NCI-H510A (cell line): ENCODE measurements at places on chromosomes 4 and X.

DNA sequence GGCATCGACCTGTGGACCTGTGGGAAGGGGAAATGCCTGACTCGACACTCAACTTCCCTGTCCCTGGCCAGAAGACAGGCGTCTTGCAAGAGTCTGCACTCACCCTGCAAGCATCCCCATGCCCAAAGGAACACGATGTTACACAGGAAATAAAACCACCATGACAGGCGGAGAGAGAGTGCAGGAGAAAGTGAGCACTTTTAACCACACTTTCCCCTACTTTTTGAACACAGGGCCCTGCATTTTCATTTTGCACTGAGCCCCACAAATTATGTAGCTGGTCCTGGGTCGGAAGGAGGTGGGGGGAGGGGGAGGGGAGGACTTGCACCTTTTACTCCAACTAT, 13.8 kb upstream of the MAN2B2 start:
- no peak for DNase-seq

- no peak for DNase-seq
These were observed 63.8 kb downstream of the SRPX start for GRCh38 chrX:38156838-38157237.

DNA sequence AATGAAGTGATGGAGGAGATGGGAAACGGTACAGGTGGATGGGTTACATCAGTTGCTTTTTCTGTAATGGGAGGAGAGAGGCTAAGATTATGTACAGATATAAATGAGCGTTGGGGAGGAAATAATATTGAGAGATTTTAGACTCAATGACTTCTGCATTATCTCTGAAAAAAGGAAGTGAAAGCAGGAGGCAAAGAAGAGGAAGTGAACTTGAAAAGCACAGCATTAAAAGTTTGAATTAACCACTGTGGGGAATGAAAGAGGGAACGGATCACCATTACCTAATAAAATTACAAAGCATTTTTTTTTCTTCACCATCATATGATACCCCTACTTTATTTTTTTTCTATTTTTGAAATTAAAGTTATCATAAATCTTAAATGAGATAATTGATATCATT, 1025.5 kb downstream of the RPA4 start:
- no peak for DNase-seq

DNA sequence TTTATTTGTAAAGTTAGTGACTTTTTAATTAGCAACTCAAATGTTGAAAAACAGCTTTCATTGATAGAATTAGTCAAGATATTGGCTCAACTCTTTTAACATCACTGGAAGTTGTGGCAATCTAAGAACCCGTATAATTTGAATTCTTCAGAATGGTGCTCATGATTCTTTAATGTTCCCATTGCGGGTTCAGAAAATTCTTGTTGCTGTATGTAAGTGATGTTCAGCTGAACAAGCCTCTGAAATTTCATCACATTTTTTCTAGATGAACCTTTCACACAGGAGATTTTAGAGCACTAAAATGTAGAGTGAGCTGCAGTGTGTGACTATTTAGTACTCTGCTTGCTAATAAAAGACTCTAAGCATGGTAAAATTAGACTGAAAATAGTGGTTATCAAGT, 1317.7 kb downstream of the FSTL5 start:
- DNase-seq: no peak

DNA sequence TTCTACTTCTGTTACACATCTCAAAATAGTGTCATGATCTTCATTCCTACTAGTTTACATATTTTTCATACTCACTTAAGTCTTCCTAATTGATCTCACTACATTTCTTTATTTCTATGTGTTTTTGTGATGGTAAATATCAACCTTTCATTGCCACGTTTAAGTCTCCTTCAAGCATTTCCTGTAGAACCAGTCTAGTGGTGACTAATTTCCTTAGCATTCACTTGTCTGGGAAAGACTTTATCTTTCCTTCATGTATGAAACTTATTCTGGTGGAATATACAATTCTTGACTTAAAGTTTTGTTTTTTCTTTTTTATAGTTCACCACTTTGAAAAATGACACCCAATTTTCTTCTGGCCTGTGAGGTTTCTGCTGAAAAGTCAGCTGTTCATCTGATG, 181.4 kb upstream of the NEIL3 start:
- DNase-seq: no peak

DNA sequence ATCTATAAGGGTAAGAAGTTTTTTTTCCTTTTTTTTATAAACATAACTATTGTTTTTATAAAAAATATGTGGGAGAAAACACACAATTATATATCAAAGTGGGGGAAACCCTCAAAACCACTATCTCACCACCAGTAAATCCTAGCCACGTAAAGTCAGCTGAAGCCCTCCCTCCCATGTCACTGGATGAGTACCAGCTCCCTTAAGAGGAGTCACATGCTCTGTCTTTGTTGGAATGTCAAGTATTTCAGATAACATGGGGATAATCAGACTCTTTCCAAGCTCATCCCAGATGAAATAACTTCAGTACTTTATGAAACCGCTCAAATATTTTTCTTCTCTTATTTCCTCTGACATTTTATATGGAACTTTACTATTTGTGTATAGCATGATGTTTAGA, 2.4 kb downstream of the MYOZ2 start:
- DNase-seq: no peak

GRCh38 chr4:163697121-163697520, 202.6 kb downstream of the TMA16 start:
- no peak for DNase-seq

GRCh38 chr4:76879731-76880364, 18.1 kb downstream of the SOWAHB start:
- DNase-seq: no peak

GRCh38 chrX:16838202-16839066, 31.7 kb downstream of the RBBP7 start:
- no peak for DNase-seq

- DNase-seq: no peak
These were observed 207.3 kb downstream of the ANKRD50 start for GRCh38 chr4:124505211-124505610.

DNA sequence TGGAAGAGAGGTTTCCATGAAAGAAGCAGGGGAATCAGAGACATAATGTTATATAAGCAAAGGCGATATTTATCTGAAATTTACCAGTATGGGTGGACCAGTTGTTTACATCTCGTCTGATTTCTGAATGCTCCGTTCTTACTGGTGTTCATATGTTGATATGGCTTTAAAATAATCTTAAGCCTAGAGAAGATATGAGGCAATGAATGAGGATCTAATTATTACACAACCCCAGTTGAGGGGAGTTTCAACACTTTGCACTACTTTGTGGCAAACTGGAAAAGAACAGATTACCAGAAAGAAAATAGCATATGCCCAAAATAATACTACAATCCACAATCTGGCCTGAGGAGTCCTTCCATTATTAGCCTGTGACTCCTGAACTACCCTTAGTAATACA, 263.3 kb upstream of the MAGEB2 start:
- DNase-seq: no peak

DNA sequence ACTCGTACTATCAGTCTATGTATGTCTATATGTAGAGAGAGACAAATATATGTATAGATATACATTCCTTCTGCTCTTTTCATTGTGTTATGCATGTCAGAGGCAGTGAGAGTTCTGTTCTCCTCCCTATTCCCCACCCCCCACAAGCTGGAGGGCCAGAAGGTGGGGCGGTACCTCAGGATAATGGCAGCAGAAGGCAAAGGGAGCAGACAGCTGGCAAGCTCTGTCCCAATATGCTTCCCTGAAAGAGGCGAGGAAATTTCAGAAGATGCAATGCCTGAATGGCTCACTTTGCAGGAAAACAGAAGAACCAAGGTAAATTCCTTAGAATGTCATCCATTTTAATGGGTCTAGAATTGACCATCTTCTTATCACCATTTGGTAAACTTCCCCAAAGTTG, 114.4 kb downstream of the NAA11 start:
- no peak for DNase-seq

- no peak for DNase-seq
These were observed 51.4 kb upstream of the HHIP start for GRCh38 chr4:144594471-144594986.

GRCh38 chr4:53800741-53801140, 209.5 kb upstream of the LNX1 start:
- DNase-seq: no peak

DNA sequence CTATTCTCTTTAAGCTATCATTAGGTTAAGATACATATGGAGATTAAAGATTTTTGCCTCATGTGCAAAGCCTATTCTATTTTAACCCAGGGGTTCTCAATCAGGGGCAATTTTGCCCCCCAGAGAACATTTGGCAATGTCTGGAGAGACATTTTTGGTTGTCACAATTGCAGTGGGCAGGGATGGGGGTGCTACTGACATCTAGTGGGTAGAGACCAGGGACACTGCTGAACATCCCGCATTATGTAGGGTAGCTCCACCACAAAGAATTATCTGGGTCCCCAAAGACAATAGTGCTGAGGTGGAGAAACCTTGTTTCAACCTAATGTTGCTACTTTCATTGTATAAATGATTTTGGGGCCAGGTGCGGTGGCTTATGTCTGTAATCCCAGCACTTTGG, 13.2 kb upstream of the CA5B start:
- no peak for DNase-seq

GRCh38 chrX:123450222-123450621, 266.1 kb downstream of the GRIA3 start:
- DNase-seq: no peak

- peak; percentile 9 for DNase-seq
These were observed 755 bp downstream of the KLHL8 start for GRCh38 chr4:87219632-87220093.

- DNase-seq: peak; percentile 42
These were observed at the start of gene PRKX for GRCh38 chrX:3713225-3713936. TSS of gene PRKX (minus strand) at chrX:3713649. CDS start at chrX:3713253, 396 bp downstream.

- no peak for DNase-seq
These were observed 169.4 kb upstream of the TEX13C start for GRCh38 chrX:125150231-125150630.

GRCh38 chr4:126328914-126329313, 1014.2 kb downstream of the FAT4 start:
- no peak for DNase-seq

DNA sequence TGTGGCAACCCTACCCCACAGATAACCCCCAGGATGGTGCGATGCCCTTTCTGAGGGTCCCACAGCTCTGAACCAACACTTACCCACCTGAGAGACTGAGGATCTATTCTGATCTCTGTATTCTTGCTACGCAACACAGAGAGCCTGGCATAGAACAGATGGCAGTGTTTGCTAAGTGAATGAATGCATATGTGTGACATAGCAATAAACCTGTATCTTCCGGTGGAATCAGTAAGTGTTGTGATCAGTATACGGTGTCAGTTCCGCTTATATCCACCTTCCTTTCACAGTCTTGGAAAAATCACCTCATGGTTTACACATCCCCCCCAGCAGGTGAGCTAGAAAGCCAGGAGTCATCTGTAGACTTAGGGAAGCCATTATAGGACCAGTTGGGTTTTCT, 5.9 kb upstream of the HSD17B10 start:
- DNase-seq: peak; percentile 38

DNA sequence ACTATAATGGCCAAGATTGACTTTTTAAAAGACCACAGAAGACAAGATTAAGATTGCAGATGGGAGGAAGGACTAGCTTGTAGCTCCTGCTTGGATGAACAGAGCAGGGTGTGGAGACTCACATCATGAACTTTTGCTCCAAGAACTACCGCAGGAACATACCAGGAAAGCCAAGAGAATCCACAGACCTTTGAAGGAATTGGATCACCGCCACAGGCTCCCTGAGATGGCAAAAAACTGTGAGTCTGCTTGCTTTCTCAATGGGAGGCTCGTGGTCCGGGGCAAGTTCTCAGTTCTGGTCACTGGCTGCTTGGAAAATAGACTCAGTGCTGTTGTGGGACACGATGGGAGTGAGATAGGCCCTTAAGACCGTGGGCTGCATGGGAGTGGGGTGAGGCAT, 276.6 kb downstream of the CCSER1 start:
- DNase-seq: no peak

DNA sequence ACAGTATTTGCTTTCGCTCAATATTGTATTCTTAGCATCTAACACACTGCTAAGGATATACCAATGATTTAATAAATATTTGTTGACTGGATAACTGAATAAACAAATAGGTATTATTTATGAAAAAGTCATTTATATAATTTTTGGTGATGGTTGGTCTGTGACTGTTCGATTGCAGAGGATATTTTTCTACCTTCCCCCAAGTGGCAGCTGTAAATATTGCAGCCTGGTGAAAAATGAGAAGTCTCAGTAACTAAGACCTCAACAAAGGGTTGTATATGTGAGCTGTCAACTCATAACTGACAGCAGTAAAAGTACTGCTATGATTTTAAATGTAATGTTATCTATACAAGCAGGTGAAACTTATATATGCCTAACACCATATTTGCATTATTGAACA, 36.0 kb downstream of the HTR2C start:
- DNase-seq: no peak

DNA sequence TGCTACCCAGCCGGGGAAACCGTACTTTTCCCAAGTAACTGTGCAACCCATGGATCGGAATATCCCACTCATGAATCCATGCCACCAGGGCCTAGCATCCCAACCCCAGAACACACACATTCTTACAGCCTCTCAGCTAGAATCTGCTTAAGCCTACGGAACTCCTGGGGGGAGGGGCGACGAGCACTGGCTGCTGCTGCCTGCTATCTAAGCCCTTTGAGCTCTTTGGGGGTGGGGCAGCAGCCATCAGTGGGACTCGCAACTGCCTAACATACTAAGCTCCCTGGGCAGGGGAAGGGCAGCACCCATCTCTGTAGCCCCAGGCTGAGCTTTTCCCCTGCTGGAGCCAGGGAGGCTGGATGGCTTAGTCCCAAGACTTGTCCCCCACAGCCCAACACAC, 28.6 kb downstream of the NUDT10 start:
- no peak for DNase-seq

DNA sequence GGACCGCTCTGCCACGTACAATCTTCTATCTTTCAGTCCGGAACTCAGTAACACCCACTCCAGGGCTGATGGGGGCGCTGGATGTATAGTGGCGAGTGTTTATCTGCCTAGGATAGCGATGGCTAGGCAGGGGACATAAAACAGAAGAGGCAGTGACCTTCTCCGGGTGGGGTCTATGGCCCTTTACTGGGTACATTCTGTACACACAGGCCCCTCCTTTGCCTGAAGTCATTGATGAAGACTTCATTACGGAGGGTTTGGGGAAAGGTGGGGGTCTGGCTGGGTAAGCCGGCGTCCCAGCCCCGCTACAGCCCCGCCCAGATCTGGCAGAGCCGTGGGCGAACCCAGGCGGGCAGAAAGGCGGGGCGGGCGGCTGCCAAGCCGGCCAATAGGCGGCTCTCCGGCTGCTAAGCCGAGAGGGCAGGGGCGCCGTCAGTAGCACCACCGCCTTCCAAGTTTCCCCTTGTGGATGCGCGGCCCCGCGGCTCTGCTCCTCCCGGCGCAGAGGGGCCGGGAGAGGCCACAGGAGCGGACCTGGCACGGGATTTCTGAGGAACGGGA, at the start of gene CHST7:
Gene CHST7 (plus strand): TSS at position 435 of the 561 bp plus-strand sequence. CDS start 167 bp downstream, outside the sequence.
- DNase-seq: peak; percentile 66

- DNase-seq: no peak
These were observed 459.4 kb downstream of the DTHD1 start for GRCh38 chr4:36740796-36741310.
